ENCODE measurements at places on chromosomes 4 and X. TPM values are rescaled to one million over a fixed set of nuclear protein-coding genes. Genes with fewer than 3 reads are reported as not detected.

The SERTM2 gene
- total RNA-seq = not detected

The ARHGAP24 gene
- not detected for total RNA-seq

The ITIH6 gene
- total RNA-seq = not detected

The DCAF4L1 gene
- 0.10 TPM for total RNA-seq

DNA sequence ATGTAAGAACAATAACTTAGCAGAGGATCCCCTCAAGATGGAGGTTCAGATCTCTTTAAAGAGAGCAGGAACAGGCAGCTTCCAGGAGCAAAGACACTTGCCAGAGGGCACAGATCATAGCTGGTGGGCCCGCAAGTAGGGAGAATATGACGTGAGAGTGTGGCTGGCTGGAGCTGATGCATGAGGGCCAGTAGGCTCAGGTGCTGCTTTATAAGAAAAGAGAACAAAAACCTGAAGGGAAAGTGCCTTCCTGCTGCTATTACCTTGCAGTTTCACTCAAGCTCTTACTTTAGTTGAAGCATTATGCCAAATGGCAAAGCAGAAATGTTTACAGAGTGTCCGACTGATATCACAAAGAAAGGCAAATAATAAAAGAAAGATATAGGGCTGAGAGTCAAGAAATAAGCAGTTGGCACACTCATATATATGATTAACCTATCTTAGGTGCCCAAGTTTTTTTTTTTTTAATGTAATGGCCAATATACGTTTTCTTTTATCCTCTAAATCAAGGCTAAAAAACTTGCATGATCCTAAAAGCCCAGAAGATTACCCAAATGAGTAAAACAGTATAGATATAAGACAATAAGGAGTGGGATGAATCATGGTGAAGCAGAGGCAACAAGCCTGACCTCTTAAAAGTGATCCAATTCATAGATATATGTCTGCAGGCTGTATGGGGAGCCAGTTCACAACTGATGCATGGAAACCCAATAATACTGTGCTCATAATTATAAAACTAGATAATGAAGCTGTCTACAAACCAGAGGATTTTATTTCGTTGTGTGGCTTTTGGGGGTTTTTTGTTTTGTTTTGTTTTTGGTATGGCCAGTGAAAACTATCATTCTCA, 12.6 kb downstream of the NR0B1 start:
- H3K4me1 ChIP-seq = no peaks in the 10 kb centered on the region
- no peak overlapping the region for H3K4me3 ChIP-seq
- DNase-seq = no peak
- H3K27me3 ChIP-seq = no peaks in the 10 kb centered on the region

DNA sequence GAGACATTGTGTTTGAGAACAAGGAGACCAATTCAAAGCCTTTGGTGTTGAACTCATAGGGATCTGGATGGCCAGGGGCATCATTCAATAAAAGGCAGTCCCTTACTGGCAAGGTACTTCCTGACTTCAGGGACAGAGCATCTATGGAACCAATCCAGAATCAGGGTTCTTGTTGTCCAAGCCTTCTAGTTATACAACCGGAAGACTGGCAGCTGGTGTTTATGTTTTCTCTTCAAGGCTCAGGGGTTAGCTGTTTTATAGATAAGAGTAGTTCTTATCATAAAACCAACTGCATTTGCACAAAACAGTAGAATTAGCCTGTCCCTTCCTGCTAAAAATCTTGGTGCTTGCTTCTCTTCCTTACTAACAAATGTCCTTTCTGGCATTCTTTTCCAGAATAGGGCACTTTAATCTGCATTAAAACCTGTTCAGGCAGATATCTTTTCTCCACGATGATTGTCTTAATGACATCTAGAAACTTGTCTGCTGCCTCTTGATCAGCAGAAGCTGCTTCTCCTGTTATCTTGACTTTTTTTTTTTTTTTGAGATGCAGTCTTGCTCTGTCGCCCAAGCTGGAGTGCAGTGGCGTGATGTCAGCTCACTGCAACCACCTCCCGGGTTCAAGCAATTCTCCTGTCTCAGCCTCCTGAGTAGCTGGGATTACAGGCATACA, 38.4 kb upstream of the ARHGEF6 start:
- no peak overlapping the region for H3K4me3 ChIP-seq
- peaks cover 2% of the 10 kb centered on the region for H3K36me3 ChIP-seq
- DNase-seq = no peak
- H3K4me1 ChIP-seq = peaks cover 2% of the 10 kb centered on the region
- no peaks in the 10 kb centered on the region for H3K27me3 ChIP-seq

DNA sequence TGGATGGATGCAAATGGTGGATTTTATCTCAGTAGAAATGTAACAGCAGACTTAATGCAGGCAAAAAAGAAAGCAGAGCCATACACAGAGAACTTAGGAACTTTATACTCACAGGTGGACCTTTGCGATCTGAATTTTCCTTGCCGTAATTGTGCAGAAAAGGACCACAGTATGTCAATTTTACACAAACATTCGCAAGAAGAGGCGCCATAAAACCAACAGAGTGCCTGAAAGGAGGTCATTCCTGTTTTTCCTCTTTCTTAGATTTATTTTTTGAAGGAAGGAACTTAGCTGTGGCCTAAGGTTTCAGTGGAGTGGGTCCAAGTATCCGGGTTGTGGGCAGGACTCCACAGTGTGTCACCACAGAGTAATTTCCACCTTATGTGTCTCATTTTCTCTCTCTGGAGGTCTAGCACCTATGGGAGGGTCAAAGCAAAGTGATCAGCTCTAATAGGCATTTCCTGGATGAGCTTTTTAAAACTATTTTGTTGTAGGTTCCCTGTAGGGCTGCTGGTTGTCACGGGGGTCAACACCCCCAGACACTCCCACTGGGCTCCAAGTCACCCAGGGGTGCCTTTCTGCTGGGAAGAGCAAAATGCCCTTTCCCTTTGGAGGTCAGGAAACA, 24.7 kb upstream of the PBDC1 start:
- DNase-seq = no peak
- peak overlapping the region; percentile 87 for H3K4me3 ChIP-seq
- peak overlapping the region; percentile 98 for H3K27ac ChIP-seq

GRCh38 chr4:26404743-26405206, 84.0 kb downstream of the RBPJ start:
- peaks cover 3% of the 10 kb centered on the region for H3K36me3 ChIP-seq
- peaks cover 18% of the 10 kb centered on the region for H3K4me1 ChIP-seq
- H3K4me3 ChIP-seq = no peak overlapping the region
- no peaks in the 10 kb centered on the region for H3K27me3 ChIP-seq
- no peak for DNase-seq

GRCh38 chrX:154056770-154057241, 37.1 kb upstream of the IRAK1 start:
- no peak for DNase-seq
- H3K27me3 ChIP-seq = no peaks in the 10 kb centered on the region
- peaks cover 3% of the 10 kb centered on the region for H3K36me3 ChIP-seq
- peak overlapping the region; percentile 41 for H3K4me3 ChIP-seq

GRCh38 chrX:85897362-85898126, 149.8 kb downstream of the CHM start:
- peaks cover 2% of the 10 kb centered on the region for H3K4me1 ChIP-seq
- H3K36me3 ChIP-seq = peaks cover 4% of the 10 kb centered on the region
- H3K27ac ChIP-seq = no peak overlapping the region
- DNase-seq = no peak

- H3K36me3 ChIP-seq = no peaks in the 10 kb centered on the region
- no peak overlapping the region for H3K4me3 ChIP-seq
- no peak overlapping the region for H3K27ac ChIP-seq
- H3K4me1 ChIP-seq = no peaks in the 10 kb centered on the region
Measured at GRCh38 chr4:95386410-95386809, 162.4 kb downstream of the UNC5C start.

GRCh38 chr4:87081826-87082225, 138.6 kb downstream of the KLHL8 start:
- no peaks in the 10 kb centered on the region for H3K27me3 ChIP-seq
- H3K4me3 ChIP-seq = no peak overlapping the region
- H3K4me1 ChIP-seq = peaks cover 39% of the 10 kb centered on the region
- H3K36me3 ChIP-seq = peaks cover 5% of the 10 kb centered on the region
- no peak for DNase-seq

Measured in T-helper 17 cell (primary cell).